MCF 10A (cell line): ENCODE measurements at places on chromosomes 3 and 15.
A peak's percentile ranks its signal among the peaks of the same experiment; 100 is the strongest.

- peaks cover 13% of the 10 kb centered on the region for H3K27me3 ChIP-seq
- no peak overlapping the region for H3K4me3 ChIP-seq
- H3K27ac ChIP-seq = no peak overlapping the region
Measured at GRCh38 chr15:70605606-70606410, 157.6 kb downstream of the UACA start.

GRCh38 chr3:51968170-51968775, 1.0 kb upstream of the PCBP4 start:
- no peak for DNase-seq
- peaks cover 10% of the 10 kb centered on the region for H3K4me1 ChIP-seq
- peak overlapping the region; percentile 78 for H3K4me3 ChIP-seq
- H3K27me3 ChIP-seq = no peaks in the 10 kb centered on the region
- H3K36me3 ChIP-seq = peaks cover 13% of the 10 kb centered on the region

DNA sequence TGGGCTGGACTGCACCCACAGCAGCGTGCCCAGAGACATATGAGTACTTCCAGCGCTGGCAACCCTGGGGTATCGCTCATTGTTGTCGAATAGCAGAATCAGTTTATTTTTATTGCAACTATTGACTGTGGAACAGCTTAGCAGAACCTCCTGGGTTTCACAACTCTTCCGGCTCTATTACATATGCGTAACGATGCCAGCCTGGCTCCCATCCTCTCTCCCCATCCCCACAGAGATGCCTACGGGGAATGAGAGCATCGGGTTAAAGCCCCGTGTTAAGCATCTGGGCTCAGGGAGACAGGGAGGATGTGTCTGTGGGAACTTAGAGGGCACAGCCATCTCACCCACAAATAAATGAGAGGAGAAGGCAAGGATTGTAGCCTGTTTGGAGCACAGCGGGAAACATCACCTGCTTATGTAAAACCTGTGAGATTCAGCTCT, 76.6 kb upstream of the DLG1 start:
- H3K27ac ChIP-seq = no peak overlapping the region
- peak; percentile 35 for DNase-seq
- H3K4me1 ChIP-seq = peaks cover 28% of the 10 kb centered on the region
- peaks cover 6% of the 10 kb centered on the region for H3K36me3 ChIP-seq
- no peak overlapping the region for H3K4me3 ChIP-seq

DNA sequence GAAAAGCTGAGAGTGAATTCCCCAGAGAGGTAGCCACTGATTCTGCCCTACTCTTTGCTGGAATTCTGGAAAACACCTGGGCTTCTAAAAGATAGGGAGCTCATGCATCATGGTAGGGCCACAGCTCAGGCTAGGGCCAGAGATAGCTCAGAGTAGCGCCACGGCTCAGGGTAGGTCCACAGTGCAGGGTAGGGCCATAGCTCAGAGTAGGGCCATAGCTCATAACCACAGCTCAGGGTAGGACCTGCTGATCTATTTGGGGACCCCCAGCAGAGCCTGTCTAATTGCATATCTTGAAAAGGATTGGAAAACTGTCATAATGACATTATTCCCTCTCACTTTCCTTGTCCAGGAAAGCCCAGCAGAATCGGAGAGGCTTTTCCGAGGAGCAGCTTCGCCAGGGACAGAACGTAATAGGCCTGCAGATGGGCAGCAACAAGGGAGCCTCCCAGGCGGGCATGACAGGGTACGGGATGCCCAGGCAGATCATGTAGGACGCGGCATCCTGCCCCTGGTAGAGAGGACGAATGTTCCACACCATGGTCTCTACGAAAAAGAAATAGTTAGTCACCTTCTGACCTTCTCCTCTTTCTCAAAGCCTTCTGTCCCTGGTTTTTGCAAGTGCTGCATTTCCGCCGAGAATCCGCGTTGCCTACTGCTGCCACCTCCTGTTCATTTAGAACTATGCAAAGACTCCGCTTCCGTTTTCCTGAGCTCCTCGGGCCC, 14.5 kb downstream of the TAGLN3 start:
- no peaks in the 10 kb centered on the region for H3K27me3 ChIP-seq
- H3K27ac ChIP-seq = no peak overlapping the region
- DNase-seq = peak; percentile 75
- H3K4me3 ChIP-seq = no peak overlapping the region
- no peaks in the 10 kb centered on the region for H3K36me3 ChIP-seq

DNA sequence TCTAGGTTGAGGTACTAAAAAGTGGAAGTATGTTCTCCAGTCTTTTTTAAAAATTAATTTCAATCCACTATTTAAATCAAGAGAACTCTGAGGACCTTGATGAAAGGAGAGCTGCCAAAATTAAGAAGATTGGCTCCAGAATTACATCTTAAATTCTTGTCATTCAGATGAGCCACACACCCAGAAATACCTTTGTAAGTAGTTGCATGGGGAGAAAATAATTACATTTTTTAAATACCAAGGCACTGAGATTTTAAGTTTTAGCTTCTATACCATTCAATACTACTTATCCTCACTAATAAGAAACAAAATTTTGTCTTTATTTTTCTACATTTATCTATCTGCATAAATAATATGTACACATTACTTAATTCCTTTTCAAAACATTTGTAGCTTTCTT, 1132.8 kb downstream of the OTOL1 start:
- no peaks in the 10 kb centered on the region for H3K27me3 ChIP-seq
- H3K4me3 ChIP-seq = no peak overlapping the region
- no peaks in the 10 kb centered on the region for H3K36me3 ChIP-seq
- DNase-seq = no peak

GRCh38 chr3:164929642-164930041, 148.7 kb downstream of the SI start:
- no peaks in the 10 kb centered on the region for H3K36me3 ChIP-seq
- no peak overlapping the region for H3K4me3 ChIP-seq
- peaks cover 83% of the 10 kb centered on the region for H3K27me3 ChIP-seq
- no peaks in the 10 kb centered on the region for H3K4me1 ChIP-seq

DNA sequence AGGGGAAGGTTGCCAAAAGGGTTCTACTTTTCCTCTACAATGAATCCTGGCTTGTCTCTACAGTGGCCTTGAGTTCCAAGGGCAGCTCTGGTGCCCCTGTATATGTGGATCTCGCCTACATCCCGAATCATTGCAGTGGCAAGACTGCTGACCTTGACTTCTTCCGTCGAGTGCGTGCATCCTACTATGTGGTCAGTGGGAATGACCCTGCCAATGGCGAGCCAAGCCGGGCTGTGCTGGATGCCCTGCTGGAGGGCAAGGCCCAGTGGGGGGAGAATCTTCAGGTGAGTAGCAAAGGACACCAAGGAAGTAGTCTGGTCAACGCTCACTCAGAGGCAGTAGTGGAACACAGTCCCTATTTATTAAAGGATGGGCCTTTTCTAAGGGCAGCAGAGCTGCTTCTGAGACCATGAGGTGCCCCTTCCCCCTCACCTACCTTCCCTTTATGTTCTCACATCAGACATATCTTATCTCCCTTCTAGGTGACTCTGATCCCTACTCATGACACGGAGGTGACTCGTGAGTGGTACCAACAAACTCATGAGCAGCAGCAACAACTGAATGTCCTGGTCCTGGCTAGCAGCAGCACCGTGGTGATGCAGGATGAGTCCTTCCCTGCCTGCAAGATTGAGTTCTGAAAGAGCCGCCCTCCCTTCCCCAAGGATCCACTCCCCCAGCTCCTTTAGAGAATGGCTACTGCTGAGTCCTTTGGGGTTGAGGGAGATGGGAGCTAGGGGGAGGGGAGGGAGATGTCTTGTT, 12.4 kb downstream of the MAP1A start:
- no peaks in the 10 kb centered on the region for H3K27me3 ChIP-seq
- peaks cover 6% of the 10 kb centered on the region for H3K36me3 ChIP-seq
- no peaks in the 10 kb centered on the region for H3K4me1 ChIP-seq
- no peak for DNase-seq

DNA sequence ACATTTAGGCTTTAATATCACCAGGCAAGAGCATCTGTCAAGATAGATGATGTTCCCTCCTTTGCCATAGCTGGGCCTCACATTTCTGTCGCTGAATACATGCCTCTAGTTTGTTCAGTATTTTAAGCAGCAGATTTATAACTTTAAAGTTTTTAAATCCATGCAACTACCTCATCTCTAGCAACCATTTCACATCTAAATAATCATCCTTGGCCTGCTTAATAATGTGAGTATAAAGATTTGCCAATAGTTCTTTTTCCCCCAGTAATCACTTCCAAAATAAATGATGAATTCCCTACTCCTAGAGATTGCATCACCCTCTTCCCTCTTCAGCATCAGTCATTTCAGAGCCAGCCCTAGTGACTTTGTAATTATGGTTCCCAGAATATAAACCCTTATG, 36.2 kb upstream of the FILIP1L start:
- H3K27me3 ChIP-seq = no peaks in the 10 kb centered on the region
- no peak overlapping the region for H3K4me3 ChIP-seq
- DNase-seq = no peak
- peaks cover 15% of the 10 kb centered on the region for H3K4me1 ChIP-seq
- no peak overlapping the region for H3K27ac ChIP-seq
- H3K36me3 ChIP-seq = peaks cover 18% of the 10 kb centered on the region

DNA sequence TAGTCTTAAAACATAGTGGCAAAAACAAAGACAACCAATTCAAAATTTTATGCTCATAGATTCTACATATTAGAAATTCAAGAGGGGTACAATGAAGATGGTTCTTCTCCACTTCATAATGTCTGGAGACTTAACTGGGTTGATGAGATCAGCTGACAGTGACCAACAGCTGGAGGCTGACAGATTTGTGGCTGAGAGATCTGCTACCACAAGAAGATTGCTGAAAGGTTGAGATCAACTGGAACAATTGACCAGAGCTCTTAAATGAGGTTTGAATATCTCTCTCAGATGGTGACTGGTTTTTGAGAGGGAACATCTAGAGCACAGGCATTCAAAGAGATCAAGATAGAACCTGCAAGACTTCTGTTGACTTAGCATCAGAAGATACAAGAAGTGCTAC, 254.1 kb upstream of the ARPP21 start:
- H3K4me3 ChIP-seq = no peak overlapping the region
- no peak for DNase-seq
- no peak overlapping the region for H3K27ac ChIP-seq
- no peaks in the 10 kb centered on the region for H3K4me1 ChIP-seq
- no peaks in the 10 kb centered on the region for H3K36me3 ChIP-seq
- peaks cover 10% of the 10 kb centered on the region for H3K27me3 ChIP-seq

GRCh38 chr3:31760654-31761053, 220.4 kb downstream of the OSBPL10 start:
- peaks cover 41% of the 10 kb centered on the region for H3K36me3 ChIP-seq
- no peaks in the 10 kb centered on the region for H3K27me3 ChIP-seq
- H3K27ac ChIP-seq = no peak overlapping the region

- H3K36me3 ChIP-seq = no peaks in the 10 kb centered on the region
- peak; percentile 74 for DNase-seq
- peaks cover 38% of the 10 kb centered on the region for H3K4me1 ChIP-seq
- H3K4me3 ChIP-seq = no peak overlapping the region
- H3K27ac ChIP-seq = peak overlapping the region; percentile 54
Measured at GRCh38 chr3:139309880-139310279, 33.9 kb upstream of the MRPS22 start.
